Glomerular endothelial cell (primary cell): ENCODE measurements at places on chromosomes 4 and X. TPM values are rescaled to one million over a fixed set of nuclear protein-coding genes. Genes with fewer than 3 reads are reported as not detected.

CFAP47 gene
- total RNA-seq: 0.19 TPM in 1 of 2 replicates, not detected in the other

IL3RA gene
- total RNA-seq: 31.6 and 77.7 TPM in 2 replicates

ARMCX2 gene
- total RNA-seq: 40.2 and 56.6 TPM in 2 replicates

CYP4V2 gene
- total RNA-seq: 6.7 and 13.8 TPM in 2 replicates

HSD17B13 gene
- not detected in 2 replicates for total RNA-seq

PNMA3 gene
- 0.58 TPM in 1 of 2 replicates, not detected in the other for total RNA-seq

PLAC1 gene
- 0.15 TPM in 1 of 2 replicates, not detected in the other for total RNA-seq

MAOA gene
- 7.5 and 11.8 TPM in 2 replicates for total RNA-seq

NEIL3 gene
- 1.6 and 3.3 TPM in 2 replicates for total RNA-seq

ARHGAP24 gene
- total RNA-seq: 34.2 and 69.2 TPM in 2 replicates

DRD5 gene
- total RNA-seq: not detected in 2 replicates

GAGE13 gene
- not detected in 2 replicates for total RNA-seq

TRIML2 gene
- total RNA-seq: 9.0 and 9.6 TPM in 2 replicates

LPAR4 gene
- total RNA-seq: 0.12 and 0.15 TPM in 2 replicates

SPIN4 gene
- total RNA-seq: 13.7 and 16.6 TPM in 2 replicates

AMBN gene
- total RNA-seq: not detected in 2 replicates

DTHD1 gene
- not detected in 2 replicates for total RNA-seq

GALNTL6 gene
- total RNA-seq: 0.35 and 0.39 TPM in 2 replicates

ATP1B4 gene
- total RNA-seq: not detected in 2 replicates

SHOX gene
- total RNA-seq: not detected in 2 replicates

XAGE1A gene
- total RNA-seq: not detected in 2 replicates

SATL1 gene
- total RNA-seq: 0.06 TPM in 1 of 2 replicates, not detected in the other

ENPEP gene
- total RNA-seq: 0.99 and 3.0 TPM in 2 replicates

FHIP1A gene
- 0.73 and 1.3 TPM in 2 replicates for total RNA-seq

SLC49A3 gene
- total RNA-seq: 6.9 and 10.0 TPM in 2 replicates

ANXA10 gene
- 0.68 and 0.82 TPM in 2 replicates for total RNA-seq

MCF2 gene
- total RNA-seq: 0.12 TPM in 1 of 2 replicates, not detected in the other

PPP4R3C gene
- not detected in 2 replicates for total RNA-seq

CITED1 gene
- total RNA-seq: 0.29 TPM in 1 of 2 replicates, not detected in the other

HPGD gene
- 4.6 TPM in 1 of 2 replicates, not detected in the other for total RNA-seq

HTN1 gene
- not detected in 2 replicates for total RNA-seq

RASL11B gene
- total RNA-seq: 0.58 TPM in 1 of 2 replicates, not detected in the other

TMPRSS11A gene
- not detected in 2 replicates for total RNA-seq

CT45A5 gene
- not detected in 2 replicates for total RNA-seq

SERTM2 gene
- total RNA-seq: not detected in 2 replicates

POLN gene
- 1.6 and 2.1 TPM in 2 replicates for total RNA-seq

BMP3 gene
- not detected in 2 replicates for total RNA-seq

CXCL9 gene
- not detected in 2 replicates for total RNA-seq

HSFX2 gene
- 0.35 TPM in 1 of 2 replicates, not detected in the other for total RNA-seq

ADGRG4 gene
- total RNA-seq: 0.29 and 0.47 TPM in 2 replicates

LRCH2 gene
- total RNA-seq: 2.7 and 5.5 TPM in 2 replicates

SLC10A4 gene
- 0.12 TPM in 1 of 2 replicates, not detected in the other for total RNA-seq

ARHGAP6 gene
- 1.5 and 1.7 TPM in 2 replicates for total RNA-seq

ARSD gene
- 27.4 and 32.5 TPM in 2 replicates for total RNA-seq

ERAS gene
- total RNA-seq: not detected in 2 replicates

RHOH gene
- total RNA-seq: 0.82 TPM in 1 of 2 replicates, not detected in the other

F8A3 gene
- 1.8 and 9.0 TPM in 2 replicates for total RNA-seq

ARMCX6 gene
- 54.2 and 57.6 TPM in 2 replicates for total RNA-seq

LRAT gene
- 0.34 TPM in 1 of 2 replicates, not detected in the other for total RNA-seq

EREG gene
- total RNA-seq: 3.9 and 4.0 TPM in 2 replicates

TKTL1 gene
- total RNA-seq: not detected in 2 replicates

TRAM1L1 gene
- total RNA-seq: 1.4 and 3.7 TPM in 2 replicates

CSAG1 gene
- not detected in 2 replicates for total RNA-seq

CXXC4 gene
- total RNA-seq: 0.05 and 0.06 TPM in 2 replicates

VBP1 gene
- total RNA-seq: 36.1 and 42.6 TPM in 2 replicates

TBC1D19 gene
- total RNA-seq: 14.6 and 17.8 TPM in 2 replicates

ZNF595 gene
- total RNA-seq: 3.5 and 10.4 TPM in 2 replicates

AKAP4 gene
- not detected in 2 replicates for total RNA-seq

S100G gene
- not detected in 2 replicates for total RNA-seq
